HS-5 (cell line): ENCODE measurements at places on chromosomes 1 and 21.
A peak's percentile ranks its signal among the peaks of the same experiment; 100 is the strongest.

GRCh38 chr1:93081716-93082115 lies 2.6 kb downstream of the MTF2 start:
- peak; percentile 84 for DNase-seq

GRCh38 chr1:15261155-15262002 lies 14.4 kb downstream of the FHAD1 start:
- DNase-seq: no peak

DNA sequence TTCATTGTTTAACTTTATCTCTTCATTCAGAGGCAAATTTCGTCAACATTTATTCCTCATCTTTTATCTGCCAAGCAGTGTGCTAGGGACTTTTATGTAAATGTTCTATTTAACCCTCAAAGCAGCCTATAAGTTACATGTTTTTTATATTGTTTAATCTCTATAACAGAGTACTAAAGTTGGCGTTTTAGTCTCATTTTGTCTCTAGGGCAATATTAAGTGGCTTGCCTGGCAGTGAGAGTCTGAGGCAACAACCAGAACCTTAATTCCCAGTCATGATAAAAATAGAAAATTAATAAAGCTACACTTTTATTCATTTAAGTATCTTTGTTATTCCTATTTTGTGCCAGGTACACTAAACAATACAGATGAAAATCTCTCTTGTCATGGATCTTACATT lies 994.3 kb upstream of the ADGRL2 start:
- DNase-seq: no peak

DNA sequence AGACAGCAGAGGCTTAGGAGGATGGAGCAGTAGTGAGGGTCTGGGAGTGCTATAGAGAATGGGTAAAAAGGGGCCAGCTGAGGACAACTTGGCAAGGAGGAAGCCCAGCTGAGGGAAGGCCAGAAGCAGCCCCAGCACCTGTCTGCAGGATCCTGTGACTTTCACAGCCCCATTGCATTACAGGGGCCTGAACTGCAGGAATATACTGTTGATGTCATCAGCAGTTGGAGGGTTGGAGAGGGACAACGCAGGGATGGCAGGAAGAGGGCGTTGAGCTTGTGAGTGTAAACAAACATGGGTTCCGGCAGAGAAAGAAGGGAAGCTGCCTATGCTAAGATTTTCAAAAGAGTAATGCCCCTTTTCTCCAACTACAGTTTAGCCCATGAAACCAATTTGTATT lies 628.5 kb downstream of the SMYD3 start:
- DNase-seq: no peak

DNA sequence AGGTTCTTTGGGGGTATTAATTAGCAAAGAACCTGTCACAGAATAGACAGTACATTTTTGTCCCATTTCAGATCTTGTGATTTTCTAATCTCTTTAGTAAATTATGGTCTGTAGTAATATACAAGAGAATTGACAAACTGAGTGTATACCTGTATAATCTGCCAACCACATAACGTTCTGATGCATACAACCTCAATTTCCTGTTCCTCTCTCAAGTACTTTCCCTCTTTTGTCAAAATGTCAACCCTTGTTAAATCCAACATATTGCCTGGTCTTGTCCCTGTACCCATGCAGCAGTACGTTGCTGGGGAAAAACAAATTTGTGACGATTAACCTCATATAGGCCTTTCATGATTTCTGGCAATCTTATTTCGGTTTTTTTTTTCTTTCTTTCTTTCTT lies 1.1 kb downstream of the ARV1 start:
- no peak for DNase-seq

GRCh38 chr1:1436630-1437032 lies 1.1 kb downstream of the VWA1 start:
- no peak for DNase-seq

GRCh38 chr21:35095859-35096291 lies 46.8 kb upstream of the RUNX1 start:
- DNase-seq: no peak

DNA sequence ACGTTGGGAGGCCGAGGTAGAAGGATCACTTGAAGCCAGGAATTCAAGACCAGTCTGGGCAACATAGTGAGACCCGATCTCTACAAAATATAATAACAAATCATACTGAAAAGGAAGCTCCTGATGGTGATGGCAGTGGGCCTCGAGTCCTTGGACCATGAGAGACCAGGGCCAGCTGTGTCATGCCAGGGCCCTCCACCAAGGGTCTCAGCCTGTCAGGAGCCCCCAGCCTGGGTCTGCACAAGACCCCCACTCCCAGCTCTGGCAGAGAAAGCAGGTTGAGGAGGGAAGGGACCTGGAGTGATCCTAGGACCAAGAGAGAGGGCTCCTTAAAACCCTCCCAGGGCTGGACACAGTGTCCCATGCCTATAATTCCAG lies 6.7 kb upstream of the CTRC start:
- no peak for DNase-seq

DNA sequence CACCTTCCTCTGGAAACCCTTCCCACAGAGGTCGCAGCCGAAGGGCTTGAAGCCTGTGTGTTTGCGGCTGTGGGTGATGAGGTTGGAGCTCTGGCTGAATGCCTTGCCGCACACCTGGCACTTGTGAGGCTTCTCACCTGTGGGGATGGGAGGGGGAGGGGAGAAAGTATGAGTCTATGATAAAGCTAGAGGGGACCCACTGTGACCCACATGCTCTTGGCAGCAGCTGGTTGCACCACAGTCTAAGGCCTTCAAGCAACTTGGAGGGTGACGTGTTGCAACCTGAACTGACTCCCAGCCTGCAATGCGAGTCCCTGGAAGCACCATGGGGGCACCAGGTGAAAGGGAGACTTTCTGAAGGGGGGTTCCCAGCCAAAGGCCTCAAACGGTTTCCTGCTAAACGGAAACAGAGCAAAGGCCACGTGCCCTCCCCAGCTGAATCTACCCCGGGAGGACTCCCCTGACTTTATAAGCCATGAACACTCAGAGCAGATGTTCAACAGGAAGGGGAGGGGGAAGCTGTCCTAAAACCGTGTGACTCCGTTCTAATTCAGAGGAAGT lies 10.6 kb downstream of the GFI1 start:
- DNase-seq: no peak

- DNase-seq: peak; percentile 81
These were observed 48.7 kb downstream of the TESK2 start for GRCh38 chr1:45442272-45442671.
